Gastroesophageal sphincter (tissue), 4 donors: ENCODE measurements at places on chromosomes 1 and 21.

GRCh38 chr1:214192825-214193643 is 87.9 kb upstream of the SMYD2 start:
- ATAC-seq = no peak

- no peak for ATAC-seq
These were observed 102.9 kb upstream of the TLR5 start for GRCh38 chr1:223245983-223246382.

GRCh38 chr1:182725259-182726255 is 41.2 kb upstream of the RGS8 start:
- ATAC-seq = no peak

GRCh38 chr21:39263372-39263771 is 50.1 kb downstream of the BRWD1 start:
- no peak for ATAC-seq

DNA sequence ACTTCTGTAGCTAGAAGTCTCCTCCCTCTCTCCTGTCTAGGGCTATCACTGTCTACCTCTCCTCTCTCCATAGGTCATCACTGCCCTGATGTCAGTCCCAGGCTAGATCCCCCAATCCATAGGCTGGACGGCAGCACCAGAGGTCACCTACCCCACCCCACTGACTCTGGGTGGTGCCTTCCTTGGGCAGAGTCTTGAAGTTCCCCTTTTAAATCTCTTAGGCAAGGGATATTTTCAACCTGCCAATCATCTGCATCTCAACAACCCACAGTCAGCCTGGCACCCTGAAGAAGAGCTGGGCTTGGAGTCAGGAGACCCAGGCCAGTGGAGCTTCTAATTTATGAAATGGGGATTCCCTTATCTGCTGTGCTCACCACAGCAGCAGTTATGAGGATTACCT is 13.2 kb downstream of the MYBPH start:
- no peak for ATAC-seq

- no peak for ATAC-seq
These were observed 53.1 kb downstream of the NBPF6 start for GRCh38 chr1:108503062-108503733.

- ATAC-seq = no peak
These were observed 53.8 kb upstream of the KCNA3 start for GRCh38 chr1:110728388-110729001.

DNA sequence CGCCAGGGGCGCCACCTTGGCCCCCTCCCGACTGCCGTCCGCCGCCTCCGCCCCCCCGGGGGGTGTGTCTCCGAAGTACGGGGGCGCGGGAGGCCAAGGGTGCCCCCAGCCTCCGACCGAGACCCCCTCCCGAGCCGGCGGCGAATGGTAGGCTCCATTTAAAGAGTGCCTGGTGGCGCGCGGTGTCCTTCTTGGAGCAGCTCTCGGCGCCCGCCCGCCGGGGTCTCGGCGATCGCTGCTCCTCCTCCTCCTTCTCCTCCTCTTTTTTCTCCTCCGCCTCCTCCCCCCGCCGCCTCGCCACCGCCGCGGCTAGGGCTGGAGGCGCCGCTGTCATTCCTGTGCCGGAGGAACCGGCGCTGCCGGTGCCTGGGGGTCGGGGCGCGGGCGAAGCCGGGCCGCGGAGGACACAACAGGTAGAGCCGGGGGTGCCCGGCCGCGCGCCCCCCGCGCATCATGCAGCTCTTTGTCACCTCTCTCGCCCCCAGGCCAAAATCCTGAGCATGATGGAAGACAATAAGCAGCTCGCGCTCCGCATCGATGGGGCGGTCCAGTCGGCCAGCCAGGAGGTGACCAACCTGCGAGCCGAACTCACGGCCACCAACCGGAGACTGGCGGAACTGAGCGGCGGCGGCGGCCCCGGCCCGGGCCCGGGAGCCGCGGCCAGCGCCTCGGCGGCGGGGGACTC is at the start of gene KAZN:
KAZN (plus strand) TSS at position 188 of the 685 bp plus-strand sequence.
- peak; percentile 36 for ATAC-seq

GRCh38 chr1:84582802-84583587 is 8.8 kb upstream of the CTBS start:
- ATAC-seq = no peak

GRCh38 chr1:170853867-170854266 is 81.5 kb upstream of the MROH9 start:
- ATAC-seq = no peak

DNA sequence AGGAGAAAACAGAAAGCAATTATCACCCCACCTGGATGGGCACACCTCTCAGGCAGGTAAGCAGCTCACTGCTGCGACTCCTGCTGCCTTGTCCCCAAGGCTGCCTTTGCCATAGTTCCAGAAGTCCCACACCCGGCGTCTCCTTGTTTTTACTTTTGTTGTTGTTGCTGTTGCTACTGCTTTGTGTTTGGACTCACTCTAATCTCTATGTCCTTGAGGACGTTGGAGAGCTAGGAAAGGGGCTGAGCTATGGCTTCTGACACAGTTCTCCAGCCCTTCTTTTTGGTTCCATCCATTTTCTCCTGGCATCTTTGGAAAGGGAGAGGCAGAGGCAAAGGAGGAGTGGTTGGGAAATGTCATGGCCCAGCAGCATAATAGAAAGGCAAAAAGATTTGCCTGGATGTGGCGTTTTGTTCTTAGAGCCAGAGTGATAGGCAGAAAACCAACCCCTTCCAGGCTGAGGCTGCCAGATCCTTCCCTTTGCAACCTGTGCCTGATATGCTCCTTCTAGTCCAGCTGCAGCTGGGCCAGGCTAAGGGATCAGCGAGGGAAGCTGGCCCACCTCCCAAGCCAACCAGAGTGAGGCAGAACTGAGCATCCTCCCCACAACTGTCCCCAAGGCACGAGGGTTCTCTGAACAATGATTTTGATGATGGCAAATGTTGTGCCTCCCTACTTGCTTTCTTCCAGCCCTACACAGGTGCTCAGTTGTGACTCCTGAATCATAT is 270.7 kb downstream of the ASTN1 start:
- no peak for ATAC-seq

DNA sequence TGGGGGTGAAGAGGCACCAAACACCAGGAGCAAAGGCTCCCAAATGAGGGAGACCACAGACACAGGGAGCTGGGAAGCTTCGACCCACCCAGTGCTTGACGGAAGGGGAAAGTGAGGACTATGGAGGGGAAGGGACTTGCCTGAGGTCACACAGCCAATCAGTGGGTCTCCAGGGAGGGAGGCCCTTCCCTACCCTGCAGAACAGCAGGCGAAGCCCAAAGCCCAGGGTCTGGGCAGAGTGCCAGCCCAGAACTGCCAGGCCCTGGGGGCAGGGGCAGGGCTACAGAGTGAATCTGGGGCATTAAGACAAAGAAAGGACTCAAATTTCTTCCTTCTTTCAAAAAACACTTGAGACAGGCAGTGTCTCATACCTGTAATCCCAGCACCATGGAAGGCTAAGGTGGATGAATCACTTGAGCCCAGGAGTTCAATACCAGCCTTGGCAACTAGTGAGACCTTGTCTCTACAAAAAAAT is 45.5 kb upstream of the ECE1 start:
- ATAC-seq = no peak

GRCh38 chr1:201648907-201649721 is 110.2 kb downstream of the NAV1 start:
- peak; percentile 1 for ATAC-seq

DNA sequence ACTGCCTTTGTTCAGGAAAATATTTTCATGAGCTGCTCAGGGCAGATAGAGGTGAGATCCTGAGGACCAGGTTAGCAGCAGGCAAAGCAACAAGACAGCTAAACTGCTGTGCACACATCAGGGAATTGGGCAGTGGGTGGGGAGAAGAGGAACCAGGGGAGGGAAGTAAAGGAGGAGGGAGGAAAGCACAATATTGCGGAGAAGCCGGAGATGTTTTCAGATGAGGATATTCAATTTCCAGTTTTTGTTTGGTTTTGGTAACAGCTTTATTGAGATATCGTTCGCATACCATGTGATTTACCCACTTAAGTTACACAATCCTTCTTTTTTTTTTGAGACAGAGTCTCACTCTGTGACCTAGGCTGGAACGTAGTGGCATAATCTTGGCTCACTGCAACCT is 34.5 kb downstream of the EPHA10 start:
- no peak for ATAC-seq

DNA sequence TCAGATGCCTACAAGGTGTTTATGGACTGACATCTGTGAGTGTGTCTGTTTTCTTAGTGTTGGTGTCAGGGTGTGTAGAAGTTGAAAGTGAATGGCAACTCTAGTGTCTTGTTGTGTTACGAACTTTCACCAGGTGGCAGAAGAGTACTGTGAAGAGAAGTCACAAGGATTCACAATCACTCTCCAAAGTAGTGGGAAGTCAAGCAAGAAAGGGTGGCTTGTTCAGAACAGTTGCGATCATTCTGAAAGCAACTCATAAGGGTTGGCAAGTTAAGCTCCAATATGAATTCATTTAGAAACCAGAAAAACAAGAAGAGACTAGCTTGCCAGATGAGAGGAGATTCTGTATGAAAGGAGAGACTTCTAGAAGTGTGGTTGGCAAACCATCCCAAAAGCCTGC is 86.1 kb downstream of the FASLG start:
- ATAC-seq = peak; percentile 70

DNA sequence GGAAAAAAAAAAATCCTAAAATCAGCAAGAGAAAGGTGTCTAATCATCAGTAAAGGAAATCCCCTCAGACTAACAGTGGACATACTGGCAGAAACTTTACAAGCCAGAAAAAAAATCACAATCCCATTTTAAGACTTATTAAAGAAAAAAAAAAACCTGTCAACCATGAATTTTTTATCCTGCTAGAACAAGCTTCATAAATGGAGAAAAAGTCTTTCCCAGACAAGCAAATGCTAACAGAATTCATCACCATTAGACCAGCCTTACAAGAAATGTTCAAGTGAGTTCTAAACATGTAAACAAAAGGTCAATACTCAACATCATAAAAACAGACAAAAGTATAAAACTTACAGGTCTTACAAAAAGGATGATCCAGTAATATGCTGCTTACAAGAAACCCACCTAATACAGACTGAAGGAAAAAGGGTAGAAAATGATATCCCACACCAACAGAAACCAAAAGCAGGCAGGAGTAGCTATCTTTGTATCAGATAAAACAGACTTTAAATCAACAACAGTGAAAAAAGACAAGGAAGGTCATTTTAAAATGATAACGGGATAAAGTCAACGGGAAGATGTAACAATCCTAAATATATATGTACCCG is 129.6 kb downstream of the EVI5 start:
- no peak for ATAC-seq

DNA sequence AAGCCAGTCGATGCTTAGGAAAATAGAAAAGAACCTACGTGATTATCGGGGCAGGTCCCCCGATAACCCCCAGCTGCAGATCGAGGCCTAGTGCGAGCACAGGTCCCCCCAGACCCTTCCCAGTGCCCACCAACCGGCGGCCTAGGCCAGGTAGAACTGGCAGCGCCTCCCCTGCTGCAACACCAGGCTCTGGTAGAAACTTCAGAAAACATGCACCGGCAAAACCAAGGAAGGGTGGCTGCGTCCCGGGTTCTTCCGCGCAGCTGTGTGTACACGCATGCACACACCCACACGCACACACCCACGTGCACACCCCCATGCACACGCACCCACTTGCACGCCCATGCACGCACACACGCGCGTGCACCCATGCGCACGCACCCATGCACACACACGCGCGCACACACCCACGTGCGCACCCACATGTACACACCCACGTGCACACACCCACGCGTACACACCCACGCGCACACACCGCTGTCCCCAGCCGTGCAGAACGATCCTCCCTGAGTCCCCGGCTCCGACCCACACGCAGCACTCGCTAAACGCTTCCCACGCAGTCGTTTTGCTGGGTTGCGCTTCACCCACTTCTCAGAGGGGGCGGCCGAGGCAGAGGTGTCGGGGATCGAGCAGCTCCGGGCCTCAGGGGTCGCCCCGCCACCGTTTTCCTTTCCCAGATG is 5.2 kb downstream of the TSPEAR start:
- ATAC-seq = no peak

- no peak for ATAC-seq
These were observed 10.7 kb upstream of the SDC3 start for GRCh38 chr1:30919025-30919881.

GRCh38 chr1:152517237-152517811 is 3.0 kb downstream of the CRCT1 start:
- ATAC-seq = no peak

GRCh38 chr1:2286923-2287322 is 58.8 kb downstream of the SKI start:
- ATAC-seq = no peak

GRCh38 chr1:81414488-81415015 is 386.2 kb upstream of the ADGRL2 start:
- ATAC-seq = peak; percentile 87

- ATAC-seq = peak; percentile 66
These were observed 1.9 kb downstream of the S1PR1 start for GRCh38 chr1:101238681-101239094.

GRCh38 chr1:73366734-73367413 is 831.1 kb downstream of the LRRIQ3 start:
- ATAC-seq = no peak

DNA sequence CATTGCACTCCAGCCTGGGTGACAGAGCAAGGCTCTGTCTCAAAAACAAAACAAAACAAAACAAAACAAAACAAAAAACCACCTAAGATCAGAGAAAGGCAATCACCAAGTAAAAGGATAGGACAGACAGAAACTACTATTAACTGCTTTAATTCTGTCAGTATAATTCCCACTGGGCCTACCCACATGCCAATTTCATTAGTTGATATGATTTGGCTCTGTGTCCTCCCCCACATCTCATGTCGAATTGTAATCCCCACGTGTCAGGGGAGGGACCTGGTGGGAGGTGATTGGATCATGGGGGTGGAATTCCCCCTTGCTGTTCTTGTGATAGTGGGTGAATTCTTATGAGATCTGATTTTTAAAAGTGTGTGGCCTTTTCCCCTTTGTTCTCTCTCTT is 27.2 kb upstream of the CAPZB start:
- no peak for ATAC-seq

DNA sequence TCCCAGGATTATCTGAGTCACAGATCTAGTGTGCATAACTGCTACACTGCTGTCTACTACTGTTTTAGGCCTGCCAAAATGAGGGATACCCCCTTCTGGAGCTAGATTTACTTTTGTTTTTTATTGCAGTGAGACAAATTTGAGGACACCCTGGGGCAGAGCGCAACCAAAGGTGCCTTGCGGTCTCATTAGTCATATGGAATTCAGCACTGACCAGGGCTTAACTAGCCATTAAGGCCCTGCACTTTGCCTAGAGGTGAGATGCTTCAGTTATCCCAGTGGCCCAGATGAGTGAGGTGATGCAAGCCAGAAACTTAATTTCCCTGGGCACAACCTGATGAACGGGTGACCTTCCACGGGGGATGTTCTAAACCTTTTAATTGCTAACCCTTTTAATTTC is 998 bp upstream of the SPAG17 start:
- no peak for ATAC-seq

GRCh38 chr1:182563095-182563494 is 26.0 kb downstream of the RNASEL start:
- ATAC-seq = no peak

GRCh38 chr21:42580793-42581321 is 67.2 kb downstream of the SLC37A1 start:
- no peak for ATAC-seq

DNA sequence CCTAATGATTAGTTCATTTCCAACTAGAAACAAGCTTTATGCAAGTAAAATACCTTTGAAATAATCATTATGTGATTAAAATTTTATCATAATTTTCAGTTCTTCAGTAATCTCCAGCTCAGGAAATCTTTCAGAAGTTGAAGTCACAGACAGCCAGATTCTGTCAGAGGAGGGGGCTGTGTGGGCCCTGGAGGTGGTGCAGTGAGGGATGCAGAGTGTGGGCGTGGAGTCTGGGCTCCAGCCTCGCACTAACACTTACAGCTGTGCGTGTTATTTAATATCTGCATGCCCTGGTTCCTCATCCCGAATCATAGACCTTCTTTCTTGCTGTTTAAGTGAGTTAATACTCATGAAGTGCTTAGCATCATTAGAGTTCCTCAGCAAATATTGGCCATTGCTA is 23.9 kb downstream of the WDR64 start:
- no peak for ATAC-seq
